Activated CD8-positive, alpha-beta memory T cell treated with anti-CD3 and anti-CD28 coated beads for 4 hours (primary cell): ENCODE measurements at places on chromosomes 13 and 19.

- no peak for DNase-seq
Measured at GRCh38 chr13:91405240-91405639, 6.8 kb downstream of the GPC5 start.

DNA sequence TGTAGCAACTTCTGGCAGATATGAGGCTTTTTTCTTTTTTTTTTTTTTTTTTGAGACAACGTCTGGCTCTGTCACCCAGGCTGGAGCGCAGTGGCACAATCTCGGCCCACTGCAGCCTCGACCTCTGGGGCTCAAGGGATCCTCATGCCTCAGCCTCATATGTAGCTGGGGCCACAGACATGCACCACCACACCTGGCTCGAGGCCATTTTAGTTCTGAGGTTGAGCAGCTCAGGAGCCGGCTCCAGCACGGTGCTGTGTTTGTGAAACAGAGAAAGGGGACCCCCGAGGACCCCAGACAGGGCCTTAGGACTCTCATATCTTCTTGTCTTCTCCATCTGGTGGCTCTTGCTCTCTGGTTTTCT is 3.4 kb upstream of the FLT3LG start:
- no peak for DNase-seq

DNA sequence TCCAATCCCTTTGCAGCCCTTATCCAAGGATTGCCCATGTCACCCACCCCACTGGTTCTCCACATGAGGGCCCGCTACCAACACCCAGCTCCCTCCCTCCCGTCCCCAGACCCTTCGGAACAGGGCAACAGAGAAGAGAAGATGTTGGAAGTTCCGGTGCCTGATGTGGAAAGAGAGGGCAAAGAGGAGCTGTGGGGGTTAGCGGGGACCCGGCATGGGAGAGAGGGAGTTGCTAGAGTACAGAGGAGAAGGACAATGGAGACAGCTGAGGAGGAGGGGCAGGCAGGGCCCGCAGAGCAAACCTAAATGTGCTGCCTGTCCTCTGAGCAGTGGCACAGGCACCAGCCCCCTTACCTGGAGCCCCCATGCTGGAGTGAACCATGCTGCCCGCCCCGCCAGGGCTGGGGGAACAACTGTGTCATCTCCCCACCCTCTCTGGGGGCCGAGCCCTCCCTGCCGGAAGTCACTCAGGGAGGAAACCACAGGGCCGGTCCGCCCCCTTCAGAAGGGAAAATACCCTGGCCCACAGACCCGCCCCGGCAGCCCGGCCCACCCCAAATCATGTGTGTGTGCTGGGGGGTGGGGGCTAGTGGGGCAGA is at the start of gene POU2F2:
Gene POU2F2 (minus strand): TSS at position 417 of the 599 bp plus-strand sequence. CDS start 35 bp downstream, at position 382.
- DNase-seq = peak; percentile 89

GRCh38 chr19:28687296-28687695 is 525.7 kb downstream of the UQCRFS1 start:
- no peak for DNase-seq

GRCh38 chr19:57620673-57621348 is 6.8 kb downstream of the ZNF134 start:
- no peak for DNase-seq

DNA sequence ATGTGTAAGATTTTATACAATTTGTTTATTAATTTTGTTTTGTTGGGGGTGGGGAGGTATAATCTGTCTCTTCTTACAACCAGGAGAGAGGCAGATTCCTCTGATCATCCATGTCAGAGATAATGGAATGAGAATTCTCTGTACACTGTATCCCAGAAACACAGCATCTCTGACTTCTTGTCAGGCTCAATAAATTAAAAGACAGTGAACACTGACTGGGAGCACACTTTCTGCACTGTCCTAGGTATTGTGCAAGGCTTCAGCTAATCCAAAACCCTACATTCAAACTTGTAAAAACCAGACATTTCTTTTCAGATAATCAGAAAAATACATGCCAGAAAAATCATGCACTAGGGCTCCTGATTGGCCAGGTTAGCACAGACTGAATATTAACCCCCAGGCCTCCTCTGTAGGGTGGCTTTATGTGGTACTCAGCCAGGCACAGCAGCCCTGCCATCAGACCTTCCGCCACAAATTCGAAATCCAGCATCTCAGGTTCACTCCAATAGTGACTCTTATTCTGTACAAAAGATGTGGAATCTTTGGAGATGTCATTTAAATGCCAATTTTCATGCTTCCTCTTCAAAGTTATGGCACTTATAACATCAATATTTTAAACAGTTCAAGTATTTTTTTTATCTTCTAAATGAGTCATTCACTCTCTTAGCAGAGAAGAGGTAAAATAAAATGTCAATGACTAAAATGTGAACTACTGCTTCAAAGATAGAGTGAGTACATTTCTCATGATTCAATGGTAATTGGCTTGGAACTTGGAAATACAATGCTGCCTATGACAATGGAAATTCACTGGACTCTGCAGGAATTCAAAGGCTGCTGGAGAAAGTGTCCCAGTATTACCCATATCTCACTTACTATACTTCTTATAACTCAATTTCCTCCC is 211.5 kb downstream of the KLF12 start:
- DNase-seq = no peak

DNA sequence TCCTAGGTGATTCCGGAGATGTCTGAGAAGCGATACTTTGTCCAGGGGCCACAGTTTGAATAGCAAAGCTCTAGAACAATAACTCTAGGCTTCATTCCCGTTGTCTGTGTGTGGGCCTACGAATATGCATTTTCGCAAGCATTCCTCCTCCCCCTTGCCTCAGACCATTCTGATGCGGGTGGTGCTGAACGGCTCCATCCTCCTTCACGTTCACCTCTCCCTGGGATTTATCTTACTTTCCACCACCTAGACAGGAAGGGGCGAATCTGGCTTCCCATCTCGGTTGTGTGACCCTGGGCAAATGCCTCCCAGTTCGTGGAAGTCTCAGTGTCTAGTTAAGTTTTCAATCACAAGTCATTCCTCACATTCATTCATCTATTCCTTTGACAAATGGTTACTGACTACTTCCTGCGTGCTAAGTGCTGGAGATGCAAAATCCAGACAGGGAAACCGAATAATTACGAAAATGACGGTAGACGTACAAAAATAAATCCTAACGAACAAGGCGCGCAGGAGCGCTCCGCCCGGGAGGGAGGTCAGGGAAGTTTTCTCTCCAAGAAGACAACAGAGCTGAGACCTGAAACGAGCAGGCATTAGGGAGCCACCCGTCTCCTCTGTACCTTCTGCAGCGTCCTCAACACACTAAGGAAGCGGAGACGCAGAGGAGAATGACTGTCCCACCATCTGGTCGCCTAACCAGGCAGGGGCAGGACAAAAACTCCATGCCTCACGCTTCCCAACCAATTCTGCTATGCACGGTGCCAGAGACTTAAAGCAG is 1.3 kb upstream of the CNOT3 start:
- DNase-seq = no peak

DNA sequence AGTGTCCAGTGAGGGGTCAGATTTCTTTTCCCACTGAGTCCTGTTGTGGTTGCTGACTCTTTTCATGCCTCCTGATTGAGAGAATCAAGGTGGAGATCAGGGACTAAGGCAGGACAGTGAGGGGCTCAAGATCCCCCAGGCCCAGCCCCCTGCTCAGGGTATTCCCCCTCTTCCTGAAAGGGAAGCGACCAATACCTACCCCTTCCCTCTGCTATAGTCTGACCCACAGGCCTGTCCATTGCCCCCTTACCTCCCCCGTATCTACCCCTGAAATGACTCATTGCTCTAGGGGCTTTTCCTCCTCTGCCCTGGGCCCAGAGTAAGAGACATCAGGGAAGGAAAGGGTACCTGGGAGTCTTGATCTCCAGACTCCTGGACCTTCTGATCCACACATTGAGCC is 1320.5 kb downstream of the UQCRFS1 start:
- DNase-seq = no peak

- no peak for DNase-seq
Measured at GRCh38 chr19:6271721-6272410, 7.9 kb downstream of the MLLT1 start.

DNA sequence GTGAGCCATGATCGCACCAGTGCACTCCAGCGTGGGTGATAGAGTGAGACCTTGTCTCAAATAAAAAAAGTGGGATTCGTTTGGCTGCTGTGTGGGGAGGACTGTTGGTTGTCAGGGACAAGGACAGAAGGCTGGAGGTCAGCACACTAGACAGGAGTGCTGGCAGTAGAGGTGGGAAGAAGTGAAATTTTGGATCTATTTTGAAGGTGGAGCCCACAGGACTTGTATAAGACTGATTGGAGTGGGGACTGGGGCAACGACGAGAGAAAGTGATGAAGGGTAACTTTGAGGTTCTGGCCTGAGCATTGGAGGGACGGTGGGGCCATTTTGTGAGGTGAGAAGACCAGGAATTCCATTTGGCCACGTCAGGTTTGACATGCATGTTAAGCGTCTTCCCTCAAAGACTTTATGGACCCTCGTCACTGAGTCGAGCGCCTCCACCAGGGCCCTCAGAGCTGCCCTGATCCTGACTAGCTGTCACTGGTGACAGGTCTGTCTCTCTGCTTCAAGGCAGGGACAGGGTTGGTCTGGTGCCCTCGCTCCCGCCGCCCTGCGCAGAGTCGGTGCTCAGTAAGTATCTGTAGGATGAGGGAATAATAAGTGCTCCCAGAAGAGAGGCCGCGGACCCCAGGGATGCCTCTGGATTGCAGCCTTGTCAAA is 673 bp downstream of the CTU1 start:
- DNase-seq = no peak

GRCh38 chr13:108609353-108609752 is 20.1 kb upstream of the MYO16 start:
- no peak for DNase-seq

GRCh38 chr13:27171244-27171826 is at the start of gene USP12:
Gene USP12 (minus strand): TSS chr13:27171811. CDS start chr13:27171639, 172 bp downstream.
- DNase-seq = no peak

DNA sequence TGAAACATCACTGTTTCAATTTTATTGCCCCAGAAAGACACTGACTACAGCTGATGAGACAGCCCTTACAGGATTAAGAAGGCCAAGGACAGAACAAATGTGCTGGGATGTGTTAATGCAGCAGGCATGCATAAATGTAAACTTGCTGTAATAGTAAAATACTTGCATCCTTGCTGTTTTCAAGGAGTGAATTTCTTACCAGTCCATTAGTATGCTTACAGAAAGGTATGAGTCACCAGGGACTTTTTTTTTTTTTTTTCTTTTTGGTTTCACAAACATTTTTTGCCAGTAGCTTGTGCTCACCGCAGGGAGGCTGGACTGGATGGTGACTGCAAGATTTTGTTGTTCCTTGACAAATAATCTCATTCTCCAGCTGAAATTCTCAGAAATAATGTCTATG is 55.1 kb downstream of the GPR180 start:
- no peak for DNase-seq

GRCh38 chr19:49418511-49418910 is 4.7 kb downstream of the PTH2 start:
- DNase-seq = no peak

- DNase-seq = no peak
Measured at GRCh38 chr19:38639679-38640078, 7.8 kb upstream of the ACTN4 start.

DNA sequence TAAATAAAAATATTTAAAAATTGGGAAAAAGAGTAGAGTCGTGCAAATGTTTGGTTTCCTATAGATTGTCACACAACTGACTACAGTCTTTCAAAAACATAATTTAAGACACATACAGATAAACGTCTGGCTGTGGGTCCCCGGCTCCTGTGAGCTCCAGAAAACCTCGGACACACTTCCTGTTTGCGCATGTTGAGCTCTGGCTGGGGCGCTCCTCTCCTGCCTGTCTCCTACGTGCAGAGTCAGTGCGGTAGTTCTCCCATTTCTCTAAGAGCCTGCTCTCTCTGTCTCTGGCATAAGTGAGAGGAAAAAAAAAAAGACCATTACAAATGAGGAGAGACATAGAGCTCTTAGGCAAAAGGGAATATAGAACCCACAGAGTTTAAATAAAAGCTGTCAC is 128.2 kb upstream of the OBI1 start:
- no peak for DNase-seq

- no peak for DNase-seq
Measured at GRCh38 chr13:113359571-113359970, 4.4 kb downstream of the GRTP1 start.

DNA sequence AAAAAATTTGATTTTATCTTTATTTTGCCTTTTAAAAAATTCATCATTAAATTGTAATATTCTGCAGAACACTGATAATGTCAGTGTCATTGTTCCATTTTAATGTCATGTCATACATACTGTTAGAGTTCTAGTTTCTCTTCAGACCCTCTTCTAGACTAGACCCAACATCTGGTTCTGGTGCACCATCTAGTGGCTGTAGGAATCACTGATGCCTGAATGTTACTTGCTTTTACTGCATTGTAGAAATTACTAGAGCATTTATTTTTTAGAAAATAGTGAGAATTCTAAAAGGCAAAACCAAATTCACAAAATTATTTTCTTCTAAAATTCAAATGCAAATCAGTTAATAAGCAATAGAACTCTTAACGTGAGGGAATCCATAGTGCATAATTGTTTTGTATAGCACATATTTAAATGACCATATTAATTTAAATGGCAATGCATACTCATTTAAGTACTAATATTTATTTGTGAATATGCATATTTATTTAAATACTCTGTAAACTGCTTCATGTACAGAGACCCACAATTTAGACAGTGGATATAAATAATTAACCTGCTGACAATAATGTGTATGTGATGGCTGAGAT is 425.7 kb downstream of the KLF12 start:
- peak; percentile 36 for DNase-seq

DNA sequence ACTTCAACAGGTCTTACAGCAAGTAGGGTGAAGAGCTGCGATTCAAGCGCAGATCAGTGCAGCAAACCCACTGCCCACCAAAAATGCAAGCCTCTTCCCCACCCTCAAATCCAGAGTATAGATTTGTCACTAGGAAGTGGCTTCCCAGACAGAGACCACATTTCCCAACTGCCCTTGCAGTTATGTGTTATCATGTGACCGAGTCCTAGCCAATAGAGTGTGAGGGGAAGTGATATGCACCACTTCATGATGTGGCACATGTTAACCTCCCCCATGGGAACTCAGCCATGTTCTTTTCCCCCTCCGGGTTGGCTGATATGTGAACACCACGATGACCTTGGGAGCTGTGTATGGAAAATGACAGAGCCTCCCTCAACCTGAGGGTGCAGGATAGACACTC is 50.8 kb downstream of the MBD3L2B start:
- DNase-seq = no peak

- DNase-seq = no peak
Measured at GRCh38 chr13:30355384-30355699, 48.0 kb upstream of the KATNAL1 start.

GRCh38 chr13:76937281-76937820 is 11.0 kb upstream of the ACOD1 start:
- DNase-seq = no peak

- DNase-seq = no peak
Measured at GRCh38 chr13:107035778-107036177, 467.8 kb upstream of the ARGLU1 start.
